Natural killer cell (primary cell): ENCODE measurements at places on chromosomes 7 and 10. TPM values are rescaled to one million over a fixed set of nuclear protein-coding genes. Genes with fewer than 3 reads are reported as not detected.

DNA sequence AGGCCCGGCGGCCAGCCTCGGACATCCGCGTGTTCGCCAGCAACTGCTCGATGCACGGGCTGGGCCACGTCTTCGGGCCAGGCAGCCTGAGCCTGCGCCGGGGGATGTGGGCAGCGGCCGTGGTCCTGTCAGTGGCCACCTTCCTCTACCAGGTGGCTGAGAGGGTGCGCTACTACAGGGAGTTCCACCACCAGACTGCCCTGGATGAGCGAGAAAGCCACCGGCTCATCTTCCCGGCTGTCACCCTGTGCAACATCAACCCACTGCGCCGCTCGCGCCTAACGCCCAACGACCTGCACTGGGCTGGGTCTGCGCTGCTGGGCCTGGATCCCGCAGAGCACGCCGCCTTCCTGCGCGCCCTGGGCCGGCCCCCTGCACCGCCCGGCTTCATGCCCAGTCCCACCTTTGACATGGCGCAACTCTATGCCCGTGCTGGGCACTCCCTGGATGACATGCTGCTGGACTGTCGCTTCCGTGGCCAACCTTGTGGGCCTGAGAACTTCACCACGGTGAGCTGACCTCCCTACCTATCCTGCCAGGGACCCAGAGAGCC is 656 bp downstream of the ASIC3 start:
- H3K27me3 ChIP-seq, result no peaks in the 10 kb centered on the region
- DNase-seq, result no peak
- no peak overlapping the region for H3K4me3 ChIP-seq
- H3K36me3 ChIP-seq, result peaks cover 6% of the 10 kb centered on the region

GRCh38 chr10:120492346-120492745 is 35.3 kb downstream of the PLPP4 start:
- no peaks in the 10 kb centered on the region for H3K36me3 ChIP-seq
- no peak for DNase-seq
- no peaks in the 10 kb centered on the region for H3K27me3 ChIP-seq
- no peak overlapping the region for H3K27ac ChIP-seq
- no peak overlapping the region for H3K4me3 ChIP-seq

The PRSS1 gene
- total RNA-seq, result not detected

DNA sequence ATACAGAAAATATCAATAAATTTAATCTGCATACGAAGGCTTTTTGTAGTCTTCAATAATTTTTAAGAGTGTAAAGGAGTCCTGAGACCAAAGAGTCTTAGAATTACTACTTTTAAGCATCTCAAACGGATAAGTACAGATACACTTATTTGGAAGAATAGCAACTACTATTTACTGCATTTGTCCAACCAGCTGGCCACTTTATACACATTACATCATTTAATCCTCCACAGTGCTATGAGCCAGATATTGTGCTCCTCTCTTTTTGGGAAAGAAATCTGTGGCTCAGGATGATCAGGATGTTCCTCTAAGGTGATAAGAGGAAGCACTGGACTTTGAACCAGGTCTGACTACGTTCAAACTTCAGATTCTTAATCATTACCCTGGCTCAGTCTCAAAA is 588.6 kb upstream of the LRRTM3 start:
- no peaks in the 10 kb centered on the region for H3K27me3 ChIP-seq
- H3K4me3 ChIP-seq, result no peak overlapping the region
- H3K4me1 ChIP-seq, result no peaks in the 10 kb centered on the region
- DNase-seq, result no peak
- H3K27ac ChIP-seq, result no peak overlapping the region

GRCh38 chr7:124919841-124920240 is 9.8 kb downstream of the POT1 start:
- H3K36me3 ChIP-seq, result peaks cover 5% of the 10 kb centered on the region
- no peak overlapping the region for H3K4me3 ChIP-seq
- H3K27me3 ChIP-seq, result no peaks in the 10 kb centered on the region
- no peak for DNase-seq
- H3K4me1 ChIP-seq, result no peaks in the 10 kb centered on the region
- H3K27ac ChIP-seq, result no peak overlapping the region

The LRMDA gene
- total RNA-seq, result 2.4 TPM

The SDHAF3 gene
- 10.4 TPM for total RNA-seq

GRCh38 chr10:42640610-42641229 is 2.4 kb upstream of the ZNF33B start:
- H3K36me3 ChIP-seq, result no peaks in the 10 kb centered on the region
- H3K27ac ChIP-seq, result no peak overlapping the region
- H3K27me3 ChIP-seq, result no peaks in the 10 kb centered on the region
- H3K4me3 ChIP-seq, result no peak overlapping the region
- DNase-seq, result no peak

DNA sequence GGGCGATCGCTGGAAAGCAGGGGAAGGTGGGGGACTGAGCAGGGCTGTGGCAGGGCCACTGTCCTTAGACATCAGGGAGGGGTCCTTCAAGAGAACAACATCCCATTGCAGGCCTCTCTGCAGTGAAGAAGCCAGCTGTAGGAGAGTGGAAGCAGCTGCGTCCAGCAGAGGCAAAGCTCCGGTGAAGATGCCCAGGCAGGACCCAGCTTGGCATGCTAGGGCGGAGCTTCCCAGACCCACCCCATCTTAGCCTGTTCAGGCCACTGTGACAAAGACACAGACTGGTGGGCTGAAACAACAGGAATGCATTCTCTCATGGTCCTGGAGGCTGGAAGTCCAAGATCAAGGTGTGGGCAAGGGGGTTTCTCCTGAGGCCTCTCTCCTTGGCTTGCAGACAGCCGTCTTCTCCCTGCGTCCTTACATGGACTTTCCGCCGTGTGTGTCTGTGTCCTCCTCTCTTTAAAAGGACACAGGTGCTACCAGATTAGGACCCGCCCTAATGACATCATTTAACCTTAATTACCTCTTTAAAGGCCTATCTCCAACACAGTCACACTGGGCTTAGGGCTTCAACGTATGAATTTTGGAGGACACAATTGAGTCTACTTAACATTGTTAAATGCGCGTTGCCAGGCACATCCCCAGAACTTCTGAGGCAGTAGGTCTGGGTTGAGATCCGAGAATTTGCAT is 178.1 kb upstream of the GRB10 start:
- H3K36me3 ChIP-seq, result no peaks in the 10 kb centered on the region
- DNase-seq, result no peak
- no peak overlapping the region for H3K27ac ChIP-seq
- no peaks in the 10 kb centered on the region for H3K4me1 ChIP-seq
- no peak overlapping the region for H3K4me3 ChIP-seq

GRCh38 chr10:49649936-49650723 is 29.3 kb upstream of the C10orf53 start:
- no peaks in the 10 kb centered on the region for H3K36me3 ChIP-seq
- DNase-seq, result no peak
- peaks cover 6% of the 10 kb centered on the region for H3K4me1 ChIP-seq

- DNase-seq, result no peak
- no peak overlapping the region for H3K27ac ChIP-seq
- H3K36me3 ChIP-seq, result no peaks in the 10 kb centered on the region
- no peaks in the 10 kb centered on the region for H3K27me3 ChIP-seq
- H3K4me3 ChIP-seq, result no peak overlapping the region
- no peaks in the 10 kb centered on the region for H3K4me1 ChIP-seq
Observed at GRCh38 chr10:113528876-113529275, 24.0 kb upstream of the HABP2 start.

The PTN gene
- not detected for total RNA-seq

DNA sequence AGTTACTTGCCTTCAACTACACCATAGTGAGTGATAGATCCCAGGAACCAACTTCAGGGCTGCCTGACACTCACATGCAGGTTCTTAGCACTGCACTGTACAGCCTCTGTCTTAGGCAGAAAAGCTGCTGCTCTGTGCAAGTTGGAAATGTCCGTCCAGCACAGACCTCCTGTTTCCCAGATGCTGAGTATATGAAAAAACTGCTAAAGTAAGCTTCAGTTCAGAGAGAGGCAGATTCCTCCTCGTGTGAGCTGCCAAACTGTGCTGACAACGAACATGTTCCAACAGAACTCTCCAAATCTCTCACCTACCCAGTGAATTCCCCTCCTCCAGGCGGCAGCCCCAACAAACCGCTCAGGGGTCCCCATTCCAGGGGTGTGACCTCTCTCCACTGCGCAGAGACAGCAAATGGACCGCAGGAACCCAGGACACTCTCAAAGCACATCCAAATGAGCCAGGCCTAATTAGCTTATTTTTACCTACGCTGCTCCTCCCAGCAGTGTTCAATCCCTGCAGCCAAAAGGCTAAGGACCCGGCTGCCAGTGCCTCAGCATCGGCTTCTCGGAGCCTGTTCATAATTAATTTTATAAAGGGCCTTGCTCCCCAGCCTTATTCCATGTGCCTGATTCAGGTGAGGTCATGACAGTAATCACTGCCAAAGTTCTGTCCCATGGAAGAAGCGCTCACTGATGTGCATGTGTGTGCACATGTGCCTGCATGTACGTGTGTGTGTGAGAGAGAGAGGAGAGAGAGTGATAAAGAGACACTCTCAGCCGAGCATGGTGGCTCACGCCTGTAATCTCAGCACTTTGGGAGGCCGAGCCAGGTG is 159.5 kb upstream of the AUTS2 start:
- no peaks in the 10 kb centered on the region for H3K36me3 ChIP-seq
- no peak overlapping the region for H3K4me3 ChIP-seq
- no peak overlapping the region for H3K27ac ChIP-seq
- H3K27me3 ChIP-seq, result no peaks in the 10 kb centered on the region

GRCh38 chr10:133278577-133279265 is 2.1 kb upstream of the ADAM8 start:
- peaks cover 28% of the 10 kb centered on the region for H3K36me3 ChIP-seq
- DNase-seq, result peak; percentile 85
- peaks cover 66% of the 10 kb centered on the region for H3K4me1 ChIP-seq
- peak overlapping the region; percentile 95 for H3K27ac ChIP-seq

GRCh38 chr10:142371-142770 is 7.1 kb downstream of the ZMYND11 start:
- H3K36me3 ChIP-seq, result no peaks in the 10 kb centered on the region
- H3K27me3 ChIP-seq, result no peaks in the 10 kb centered on the region
- H3K27ac ChIP-seq, result no peak overlapping the region
- H3K4me3 ChIP-seq, result no peak overlapping the region

DNA sequence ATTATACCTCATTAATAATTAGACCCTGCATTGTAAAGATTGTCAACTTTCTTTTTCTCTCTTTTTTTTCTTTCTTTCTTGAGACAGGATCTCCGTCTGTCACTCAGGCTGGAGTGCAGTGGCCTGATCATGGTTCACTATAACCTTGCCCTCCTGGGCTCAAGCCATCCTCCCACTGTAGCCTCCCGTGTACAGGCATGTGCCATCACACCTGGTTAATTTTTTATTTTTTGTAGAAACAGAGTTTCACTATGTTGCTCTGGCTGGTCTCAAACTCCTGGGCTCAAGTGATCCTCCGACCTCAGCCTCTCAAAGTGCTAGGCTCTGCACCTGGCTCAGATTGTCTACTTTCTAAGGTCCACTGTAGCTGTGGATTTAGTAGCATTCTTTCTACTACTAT is 50.7 kb downstream of the MDFIC start:
- DNase-seq, result no peak
- no peaks in the 10 kb centered on the region for H3K27me3 ChIP-seq
- H3K4me1 ChIP-seq, result peaks cover 6% of the 10 kb centered on the region
- no peak overlapping the region for H3K4me3 ChIP-seq

DNA sequence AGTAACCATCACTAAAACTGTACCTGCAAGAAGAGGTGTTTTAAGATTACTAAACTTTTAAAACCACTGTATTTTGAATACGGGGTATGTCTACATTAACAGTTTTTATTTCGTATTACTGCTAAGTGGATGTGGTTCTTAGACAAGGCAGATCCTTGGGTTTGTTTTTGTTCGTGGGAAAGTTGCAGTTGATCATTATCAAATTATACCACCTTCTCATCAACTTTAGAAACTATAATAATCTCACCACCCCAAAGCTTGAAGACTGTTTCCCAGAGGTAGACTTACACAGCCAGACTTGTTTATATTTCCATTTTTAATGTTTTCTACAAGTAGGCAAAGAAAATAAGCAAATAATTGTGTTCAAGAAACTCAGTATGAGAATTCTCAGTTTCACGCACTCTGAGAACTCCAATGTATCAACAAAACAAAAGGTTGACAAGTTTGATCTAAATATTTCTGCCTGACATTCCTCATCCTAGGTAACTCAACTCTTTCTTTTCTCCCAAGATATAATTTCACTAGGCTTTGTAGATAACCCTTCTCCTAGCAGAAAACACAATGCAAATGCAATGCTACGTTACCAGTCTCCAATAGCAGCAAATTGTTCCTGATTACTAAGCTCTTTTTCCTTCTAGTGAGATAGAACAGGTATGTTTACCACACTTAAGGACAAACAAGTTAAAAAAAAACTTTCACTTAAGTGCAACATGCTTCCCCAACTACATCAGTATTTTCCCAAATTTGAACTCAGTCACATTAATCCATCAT is 36.0 kb downstream of the IGF2BP3 start:
- no peaks in the 10 kb centered on the region for H3K4me1 ChIP-seq
- H3K27me3 ChIP-seq, result peaks cover 2% of the 10 kb centered on the region
- no peak for DNase-seq

DNA sequence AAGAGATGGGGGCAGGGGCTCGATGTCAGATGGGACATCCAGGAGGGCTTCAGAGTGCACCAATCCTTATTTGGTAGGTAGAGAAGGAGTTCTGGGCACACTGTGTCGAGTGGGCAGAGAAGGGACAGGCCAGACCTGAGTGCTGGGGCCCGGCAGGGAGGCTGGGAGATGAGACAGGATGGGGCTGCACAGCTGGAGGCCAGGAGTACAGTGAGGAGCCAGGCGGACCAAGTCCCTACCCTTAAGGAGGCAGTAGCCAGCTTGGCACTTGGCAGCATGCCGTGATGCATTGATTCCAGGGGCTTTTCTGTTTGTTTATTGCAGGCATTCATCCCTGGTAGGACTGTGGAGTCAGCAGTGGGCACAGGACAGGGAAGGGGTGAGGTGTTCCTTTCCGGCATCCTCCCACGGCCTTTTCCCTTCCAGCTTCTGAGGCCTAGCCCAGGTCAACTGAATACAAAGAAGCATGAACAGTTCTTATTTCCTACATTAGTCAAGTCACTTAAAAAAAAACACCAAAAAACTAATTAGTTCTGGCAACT is 168.8 kb upstream of the CDCA7L start:
- H3K36me3 ChIP-seq, result no peaks in the 10 kb centered on the region
- no peaks in the 10 kb centered on the region for H3K4me1 ChIP-seq
- H3K4me3 ChIP-seq, result no peak overlapping the region
- no peak for DNase-seq

The ABCF2 gene
- 17.6 TPM for total RNA-seq
